ENCODE measurements at places on chromosomes 2 and 18. TPM values are rescaled to one million over a fixed set of nuclear protein-coding genes. Genes with fewer than 3 reads are reported as not detected.

DNA sequence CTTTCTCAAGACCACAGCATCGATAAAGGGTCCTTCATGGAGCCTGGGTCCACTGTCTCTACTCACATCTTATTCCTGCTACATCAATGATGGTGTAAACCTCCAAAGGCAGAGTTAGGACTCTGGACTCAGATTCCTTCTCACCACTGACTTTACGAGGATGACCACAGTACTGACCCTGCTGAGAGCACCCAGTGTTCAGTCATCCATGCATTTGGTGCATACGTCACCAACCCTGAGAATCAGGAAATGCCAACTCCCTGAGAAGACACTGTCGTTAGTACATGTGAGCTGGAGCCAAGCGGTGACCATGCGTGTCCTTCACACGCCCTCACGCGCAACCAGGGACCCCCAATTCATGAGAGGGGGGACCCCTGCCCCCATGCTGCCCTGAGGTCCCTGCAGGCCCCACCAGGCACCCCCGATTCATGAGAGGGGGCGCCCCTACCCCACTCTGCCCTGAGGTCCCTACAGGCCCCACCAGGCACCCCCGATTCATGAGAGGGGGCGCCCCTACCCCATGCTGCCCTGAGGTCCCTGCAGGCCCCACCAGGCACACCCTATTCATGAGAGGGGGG is 178.4 kb upstream of the TPO start:
- no peak for DNase-seq

GRCh38 chr2:213696442-213696841 is 412.2 kb downstream of the SPAG16 start:
- DNase-seq, result no peak

DNA sequence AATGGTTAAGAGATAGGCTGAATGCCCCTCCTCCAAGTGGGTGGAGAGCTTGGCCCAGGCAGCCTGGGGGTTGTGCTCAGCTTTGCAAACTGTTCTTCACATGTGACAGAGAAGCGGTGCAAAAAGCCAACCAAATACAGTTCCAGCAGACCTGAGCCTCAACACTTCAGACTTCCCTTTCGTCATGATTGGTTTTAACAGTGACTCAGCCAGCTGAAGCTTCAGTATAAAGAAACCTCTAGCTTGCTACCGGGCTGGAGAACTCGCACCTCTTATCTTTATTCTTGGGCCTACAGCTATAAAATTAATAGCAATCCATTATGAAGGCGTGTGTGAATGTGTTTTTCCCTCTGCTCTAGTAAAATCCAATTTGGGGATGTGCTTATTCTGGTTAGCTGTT is 20.0 kb downstream of the SETBP1 start:
- no peak for DNase-seq

DNA sequence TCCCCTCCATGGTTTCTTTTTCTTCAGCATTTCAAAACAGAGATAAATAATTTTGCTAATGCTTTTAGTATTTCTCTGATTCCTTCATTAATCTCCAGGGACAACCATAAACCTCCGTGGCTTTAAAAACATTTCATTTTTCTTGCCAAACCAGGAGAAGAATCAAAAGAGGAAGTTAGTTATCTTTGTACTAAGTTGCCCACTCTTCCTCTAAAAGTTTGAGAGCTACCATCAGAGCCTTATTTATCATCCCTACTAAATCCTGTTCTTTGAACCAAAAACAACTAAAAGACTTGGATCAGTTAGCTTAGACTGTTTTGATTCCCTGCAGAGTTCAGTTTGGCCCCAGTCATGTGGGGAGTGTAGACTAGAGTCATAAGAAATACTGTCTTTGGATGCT is 208.4 kb downstream of the SETBP1 start:
- DNase-seq, result no peak

The KYNU gene
- 0.85 TPM for polyA plus RNA-seq

The SCLY gene
- polyA plus RNA-seq, result 11.6 TPM

The FEV gene
- polyA plus RNA-seq, result not detected

Measured in muscle of arm (tissue), 14 donors.